Endothelial cell of umbilical vein (primary cell): ENCODE measurements at places on chromosomes 5 and 9. TPM values are rescaled to one million over a fixed set of nuclear protein-coding genes. Genes with fewer than 3 reads are reported as not detected.

DNA sequence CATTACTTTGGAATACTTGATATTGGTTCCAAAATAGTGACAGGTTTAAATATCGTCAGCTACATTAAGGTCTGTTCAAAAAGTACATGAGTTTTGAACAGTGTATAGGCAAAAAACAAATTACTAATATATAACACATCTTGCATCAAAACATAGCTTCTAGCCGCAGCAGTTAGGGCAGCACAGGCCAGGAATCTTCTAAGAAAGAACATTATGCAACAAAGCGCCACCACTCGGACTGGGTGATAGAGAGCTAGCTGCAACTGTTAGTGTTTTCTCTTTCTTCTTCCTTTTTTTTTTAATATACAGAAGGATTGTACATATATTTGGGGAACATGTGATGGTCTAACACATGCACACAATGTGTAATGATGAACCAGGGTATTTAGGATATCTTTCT lies 504.5 kb downstream of the NR2F1-AS1 start:
- H3K4me1 ChIP-seq = peaks cover 21% of the 10 kb centered on the region
- H3K27ac ChIP-seq = no peak overlapping the region
- no peak overlapping the region for H3K4me3 ChIP-seq
- no peaks in the 10 kb centered on the region for H3K27me3 ChIP-seq
- no peak for DNase-seq
- no peaks in the 10 kb centered on the region for H3K36me3 ChIP-seq

DNA sequence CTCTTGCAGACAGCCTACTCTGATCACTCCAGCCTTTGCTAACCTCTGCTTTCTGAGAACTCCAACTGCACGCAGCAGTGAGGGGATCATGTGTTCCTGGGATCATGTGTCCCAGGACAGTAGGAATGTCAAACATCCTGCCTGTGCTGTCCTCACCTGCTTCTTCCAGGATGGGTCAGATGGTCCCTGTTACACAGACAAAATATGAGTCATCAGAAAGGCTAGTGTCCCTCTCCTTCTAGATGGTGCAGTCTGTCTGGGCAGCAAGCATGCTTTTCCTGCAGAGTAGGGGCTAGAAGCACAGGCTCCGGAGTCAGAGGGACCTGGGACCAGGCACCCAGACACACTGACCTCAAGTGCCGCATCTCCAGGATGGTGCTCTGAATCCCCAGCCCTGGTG lies 20.1 kb upstream of the SLC25A48 start:
- peaks cover 2% of the 10 kb centered on the region for H3K27me3 ChIP-seq
- no peaks in the 10 kb centered on the region for H3K4me1 ChIP-seq
- H3K4me3 ChIP-seq = no peak overlapping the region
- H3K27ac ChIP-seq = no peak overlapping the region

DNA sequence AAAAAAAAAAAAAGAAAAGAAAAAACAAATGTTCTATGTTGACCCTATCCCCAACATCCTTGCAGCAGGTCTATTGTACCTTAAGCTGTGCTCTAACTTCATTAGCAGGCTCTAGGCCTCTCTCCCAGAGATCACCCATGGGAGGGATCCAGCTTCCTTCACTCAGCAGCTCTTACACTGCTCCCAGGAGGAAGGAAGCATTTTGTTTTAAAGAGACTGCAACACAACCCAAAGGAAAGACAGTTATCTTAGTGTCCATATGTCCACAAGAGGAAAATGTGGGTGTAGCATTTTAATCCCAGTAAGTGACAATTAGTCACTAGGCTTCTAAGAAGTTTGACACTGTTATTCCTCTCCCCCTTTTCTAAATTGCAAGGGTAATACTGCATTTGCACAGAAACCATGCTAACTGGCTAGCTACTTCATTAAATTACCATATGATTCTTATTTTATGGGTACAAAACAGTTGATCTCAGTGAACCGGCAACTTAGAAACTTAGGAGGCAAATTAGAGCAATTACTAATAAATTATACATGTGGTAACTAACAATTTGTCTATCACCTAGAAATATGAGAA lies 58.8 kb downstream of the MARCHF3 start:
- peak; percentile 51 for DNase-seq
- peak overlapping the region; percentile 25 for H3K27ac ChIP-seq
- H3K27me3 ChIP-seq = no peaks in the 10 kb centered on the region
- H3K4me3 ChIP-seq = no peak overlapping the region
- H3K36me3 ChIP-seq = no peaks in the 10 kb centered on the region

DNA sequence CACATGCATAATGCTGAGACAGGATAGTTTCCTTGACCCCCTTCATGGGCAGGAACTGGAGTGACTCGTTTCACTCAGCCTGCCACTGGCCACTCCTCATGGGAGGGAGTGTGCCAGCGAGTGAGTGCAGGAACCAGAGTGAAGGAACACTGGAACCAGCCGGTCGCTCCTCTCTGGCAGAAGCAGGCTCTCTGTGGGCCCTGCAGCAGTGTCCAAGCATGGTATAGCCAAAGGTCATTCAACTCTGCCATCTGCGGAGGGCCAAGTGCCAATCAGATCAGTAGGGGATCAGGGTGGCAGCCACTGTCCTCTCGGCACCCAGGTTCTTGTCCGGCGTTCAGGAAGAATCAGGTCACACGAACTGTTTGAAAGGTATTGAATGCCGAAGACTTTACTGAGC lies 169.3 kb upstream of the PPP1R2B start:
- H3K27ac ChIP-seq = no peak overlapping the region
- H3K4me3 ChIP-seq = no peak overlapping the region
- no peaks in the 10 kb centered on the region for H3K4me1 ChIP-seq
- no peaks in the 10 kb centered on the region for H3K36me3 ChIP-seq

- DNase-seq = peak; percentile 9
- H3K27me3 ChIP-seq = no peaks in the 10 kb centered on the region
- no peak overlapping the region for H3K27ac ChIP-seq
- peaks cover 7% of the 10 kb centered on the region for H3K4me1 ChIP-seq
- H3K4me3 ChIP-seq = no peak overlapping the region
These were observed 7.1 kb upstream of the PLK2 start for GRCh38 chr5:58466939-58467338.

DNA sequence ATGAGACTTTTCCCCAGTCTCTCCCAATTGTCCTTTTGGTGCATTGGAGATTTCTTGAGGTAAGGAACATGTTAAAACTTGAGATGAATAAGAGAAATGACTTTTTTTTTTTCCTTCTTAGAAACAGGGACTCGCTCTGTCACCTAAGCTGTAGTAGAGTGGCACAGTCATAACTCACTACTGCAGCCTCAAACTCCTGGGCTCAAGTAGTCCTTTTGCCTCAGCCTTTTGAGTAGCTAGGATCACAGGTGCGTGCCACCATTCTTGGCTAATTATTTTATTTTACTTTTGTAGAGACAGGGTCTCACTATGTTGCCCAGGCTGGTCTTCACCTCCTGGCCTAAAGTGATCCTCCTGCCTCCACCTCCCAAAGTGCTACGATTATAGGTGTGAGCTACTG lies 25.9 kb downstream of the CDC42SE2 start:
- H3K27me3 ChIP-seq = no peaks in the 10 kb centered on the region
- H3K27ac ChIP-seq = no peak overlapping the region
- H3K4me3 ChIP-seq = no peak overlapping the region
- H3K4me1 ChIP-seq = no peaks in the 10 kb centered on the region

The MYMK gene
- total RNA-seq = not detected in 2 replicates

The OLFM1 gene
- total RNA-seq = 0.42 and 0.95 TPM in 2 replicates

The ZCCHC9 gene
- total RNA-seq = 22.2 and 23.9 TPM in 2 replicates

The STKLD1 gene
- total RNA-seq = 0.77 and 0.85 TPM in 2 replicates
